Aorta (tissue), 5 donors: ENCODE measurements at places on chromosomes 13 and 19. TPM values are rescaled to one million over a fixed set of nuclear protein-coding genes. Genes with fewer than 3 reads are reported as not detected.

Gene S1PR4
- 2.4 TPM for total RNA-seq

Gene ZNF93
- total RNA-seq: 4.1 TPM

Gene LILRB1
- 7.7 TPM for total RNA-seq

Gene CLEC17A
- total RNA-seq: 0.18 TPM

Gene NACC1
- 37.4 TPM for total RNA-seq

Gene GPR12
- 0.15 TPM for total RNA-seq

Gene IGSF23
- not detected for total RNA-seq

Gene DMKN
- 25.9 TPM for total RNA-seq

Gene CCDC70
- not detected for total RNA-seq

Gene DNAJC15
- total RNA-seq: 13.6 TPM

Gene CAMSAP3
- not detected for total RNA-seq

Gene CYP2A6
- total RNA-seq: not detected

Gene OR7C1
- not detected for total RNA-seq

Gene PABPC3
- 0.15 TPM for total RNA-seq

Gene NRTN
- total RNA-seq: not detected

Gene B3GNT8
- 3.9 TPM for total RNA-seq

Gene MBD3L2
- total RNA-seq: not detected

Gene TUBA3C
- total RNA-seq: not detected

Gene OR7G3
- total RNA-seq: not detected

Gene C19orf18
- total RNA-seq: 2.0 TPM

Gene SPIB
- total RNA-seq: 0.48 TPM

Gene IGFL2
- total RNA-seq: not detected

Gene CFAP97D2
- total RNA-seq: not detected

Gene APOC1
- total RNA-seq: 14.8 TPM

Gene DAND5
- total RNA-seq: not detected

Gene SPACA6
- 37.3 TPM for total RNA-seq

Gene ZNF253
- 5.4 TPM for total RNA-seq

Gene CATSPERD
- total RNA-seq: not detected

Gene PCDH20
- total RNA-seq: 5.4 TPM

Gene SHISA7
- total RNA-seq: not detected

Gene B3GLCT
- total RNA-seq: 8.3 TPM

Gene ZNF724
- 0.94 TPM for total RNA-seq

Gene DNAAF3
- not detected for total RNA-seq

Gene CD22
- total RNA-seq: 2.9 TPM
